ENCODE measurements at places on chromosomes 2 and 18. TPM values are rescaled to one million over a fixed set of nuclear protein-coding genes. Genes with fewer than 3 reads are reported as not detected.

The LRATD1 gene
- 0.26 TPM for total RNA-seq

The PAX3 gene
- not detected for total RNA-seq

The FAM124B gene
- 3.6 TPM for total RNA-seq

The DPYSL5 gene
- not detected for total RNA-seq

The FKBP1B gene
- total RNA-seq = 10.4 TPM

The MPHOSPH10 gene
- total RNA-seq = 23.6 TPM

The EMILIN1 gene
- 292 TPM for total RNA-seq

The NXPH2 gene
- not detected for total RNA-seq

The COL6A3 gene
- total RNA-seq = 651 TPM

The SERPINB11 gene
- total RNA-seq = not detected

The TCF23 gene
- not detected for total RNA-seq

The LMAN2L gene
- 19.3 TPM for total RNA-seq

The STAT4 gene
- total RNA-seq = 0.31 TPM

The CWC22 gene
- total RNA-seq = 24.2 TPM

The PRSS56 gene
- not detected for total RNA-seq

The GLS gene
- total RNA-seq = 129 TPM

The POTEE gene
- total RNA-seq = under 0.01 TPM

The GALNT5 gene
- 28.8 TPM for total RNA-seq

The MRPL44 gene
- total RNA-seq = 25.1 TPM

The RAX gene
- total RNA-seq = not detected

The CNDP1 gene
- total RNA-seq = not detected

The SLC8A1 gene
- 31.2 TPM for total RNA-seq

The PSMD14 gene
- total RNA-seq = 73.2 TPM

The VAMP8 gene
- total RNA-seq = 1.7 TPM

The TMEM247 gene
- total RNA-seq = not detected

The CYP27A1 gene
- total RNA-seq = 18.1 TPM

The IL1RL1 gene
- 1.1 TPM for total RNA-seq

The CCDC178 gene
- 0.06 TPM for total RNA-seq

The GCKR gene
- total RNA-seq = 22.0 TPM
